ENCODE measurements at places on chromosomes 7 and 10.

DNA sequence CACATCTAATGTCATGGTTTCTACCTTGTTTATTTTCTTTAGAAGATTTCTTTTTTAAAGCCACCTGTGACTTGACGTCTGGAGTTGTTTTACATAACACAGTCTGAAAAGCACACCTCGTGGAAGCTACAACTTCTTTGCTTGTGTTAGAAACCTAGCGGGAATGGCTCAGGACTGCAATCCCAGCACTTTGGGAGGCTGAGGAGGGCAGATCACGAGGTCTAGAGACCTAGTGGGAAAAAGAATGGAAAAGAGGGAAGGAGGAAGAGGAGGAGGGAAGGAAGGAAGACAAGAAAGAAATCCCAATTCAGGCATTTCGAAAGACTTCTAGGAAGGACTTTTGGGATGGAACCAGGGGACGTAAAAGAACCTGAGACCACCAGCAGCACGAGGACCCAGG is 146.3 kb upstream of the CELF2 start:
- DNase-seq: no peak

DNA sequence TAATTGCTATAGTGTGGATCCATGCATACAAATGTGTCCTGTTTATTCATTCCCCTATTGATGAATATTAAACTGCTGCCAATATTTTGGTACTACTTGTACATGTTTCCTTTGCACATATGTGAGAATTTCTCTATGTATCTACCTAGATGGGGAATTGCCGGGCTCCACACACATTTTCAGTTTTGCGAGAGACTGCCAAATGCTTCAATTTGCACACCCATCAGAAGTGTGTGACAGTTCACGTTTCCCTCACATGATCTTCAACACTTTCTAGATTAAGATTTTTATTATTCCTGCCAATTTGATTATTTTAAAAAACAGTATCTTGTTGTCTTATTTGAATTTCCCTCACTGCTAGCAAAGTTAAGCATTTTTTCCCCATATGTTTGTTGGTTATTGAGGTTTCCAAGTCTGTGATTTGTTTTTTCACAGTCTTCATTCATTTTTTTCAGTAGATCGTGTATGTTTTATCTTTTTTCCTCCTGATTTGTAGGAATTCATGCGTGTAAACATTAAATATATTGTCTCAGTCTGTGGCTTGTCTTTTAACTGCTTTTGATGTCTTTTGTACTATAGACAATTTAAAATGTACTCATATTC is 2.4 kb upstream of the KLF14 start:
- no peak for DNase-seq

DNA sequence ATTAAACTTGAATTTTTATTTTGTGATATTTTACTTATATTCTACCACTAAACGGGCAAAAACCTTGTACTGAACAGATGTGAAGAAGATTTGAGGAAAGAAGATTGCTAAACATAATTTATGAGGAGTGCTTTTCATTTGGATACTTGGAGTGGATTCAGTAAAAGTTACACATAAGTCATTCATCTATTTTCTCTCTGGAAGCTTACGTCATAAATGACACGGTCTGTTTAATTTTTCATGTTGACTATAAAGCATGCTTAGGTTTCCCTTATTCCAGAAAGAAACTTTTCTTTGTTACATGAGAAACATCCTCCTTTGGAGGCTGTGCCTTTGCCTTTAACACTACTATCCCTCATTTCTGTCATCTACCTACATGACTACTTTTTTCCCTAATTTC is 53.9 kb downstream of the TFEC start:
- no peak for DNase-seq

DNA sequence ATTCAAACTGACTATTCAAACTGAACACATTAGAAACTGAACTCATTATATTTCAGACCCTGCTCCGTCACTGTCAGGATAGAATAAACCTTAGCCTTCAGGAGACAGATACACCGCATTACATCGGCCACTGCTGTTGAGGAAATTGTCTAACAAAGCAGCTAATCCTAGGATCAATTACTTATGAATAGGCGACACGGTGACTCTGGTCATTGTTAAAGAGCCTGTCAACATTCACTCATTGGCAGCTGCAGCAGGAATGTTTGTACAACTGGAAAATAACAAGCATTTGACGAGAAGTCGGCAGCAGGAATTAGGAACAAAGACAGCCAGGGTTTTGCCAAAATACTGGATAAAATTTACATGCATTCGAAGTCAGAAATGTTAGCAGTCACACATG is 112.0 kb upstream of the MKX start:
- no peak for DNase-seq

GRCh38 chr7:27213433-27214238 is 13.7 kb upstream of the HOXA13 start:
- no peak for DNase-seq

- DNase-seq: no peak
Observed at GRCh38 chr10:122864901-122865300, 14.5 kb downstream of the FAM24B start.

GRCh38 chr10:21687266-21688008 is 153.4 kb downstream of the MLLT10 start:
- peak; percentile 78 for DNase-seq

DNA sequence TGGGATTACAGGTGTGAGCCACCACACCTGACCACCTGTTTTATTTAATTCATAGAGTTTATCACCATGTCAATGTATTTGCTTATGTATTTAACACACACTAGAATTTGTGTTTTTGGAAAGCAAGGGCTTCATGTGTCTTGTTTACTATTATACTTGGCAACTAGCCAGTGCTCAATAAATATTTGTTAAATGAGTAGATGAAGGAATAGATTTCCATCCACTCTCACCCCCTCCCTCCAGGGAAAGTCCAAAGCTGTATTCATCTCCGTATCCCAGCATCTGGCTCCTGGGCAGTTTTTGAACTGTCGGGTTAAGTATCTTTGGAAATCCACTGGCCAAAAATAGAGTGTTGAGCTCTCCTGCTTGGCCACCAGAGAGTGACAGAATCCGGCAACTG is 4.6 kb upstream of the RADIL start:
- DNase-seq: no peak

GRCh38 chr7:76047811-76048667 is at the start of the genes MDH2 and STYXL1:
Gene MDH2, plus strand, starts transcription at chr7:76048106. Its CDS starts 55 bp downstream, at chr7:76048161.
Gene STYXL1, minus strand, starts transcription at chr7:76048000. Its CDS starts 17,477 bp downstream, at chr7:76030523.
- peak; percentile 89 for DNase-seq

DNA sequence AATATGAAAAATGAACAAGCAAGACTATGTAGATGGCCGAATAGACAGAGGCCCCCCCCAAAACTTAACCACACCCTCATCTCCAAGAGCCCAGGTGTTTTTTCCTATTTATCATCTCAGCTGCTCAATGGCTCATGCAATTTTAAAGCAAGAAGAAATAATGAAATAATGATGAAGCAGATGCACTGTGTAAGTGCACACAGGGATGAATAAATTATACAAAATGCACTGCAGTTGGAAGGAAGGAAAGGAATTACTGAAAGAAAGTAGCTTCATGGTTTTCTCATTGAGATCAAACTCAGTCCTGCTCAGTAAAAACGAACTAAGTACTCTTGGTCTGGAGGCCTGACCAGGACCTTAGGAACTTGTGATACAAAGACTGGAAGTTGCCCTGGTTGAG is 810.1 kb downstream of the NRG3 start:
- no peak for DNase-seq

DNA sequence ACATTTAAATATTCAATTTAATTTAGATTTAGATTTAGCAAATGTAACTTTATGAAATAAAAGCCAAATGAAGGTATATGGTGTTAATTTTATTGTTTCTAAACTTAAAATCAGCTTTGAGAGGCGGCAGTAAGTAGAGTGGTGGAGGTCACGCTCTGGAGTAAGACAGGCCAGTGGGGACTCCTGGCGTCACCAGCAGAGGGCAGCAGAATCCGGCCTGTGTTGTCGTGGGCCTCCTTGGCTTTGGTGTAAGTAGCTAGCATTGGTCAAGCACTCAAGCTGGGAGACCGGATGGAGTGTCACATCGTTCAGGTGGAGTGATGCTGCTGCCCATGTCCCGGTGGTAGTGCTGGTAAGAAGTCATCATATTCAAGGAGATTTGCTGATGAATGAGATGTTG is 98.7 kb upstream of the DNAJB6 start:
- no peak for DNase-seq

DNA sequence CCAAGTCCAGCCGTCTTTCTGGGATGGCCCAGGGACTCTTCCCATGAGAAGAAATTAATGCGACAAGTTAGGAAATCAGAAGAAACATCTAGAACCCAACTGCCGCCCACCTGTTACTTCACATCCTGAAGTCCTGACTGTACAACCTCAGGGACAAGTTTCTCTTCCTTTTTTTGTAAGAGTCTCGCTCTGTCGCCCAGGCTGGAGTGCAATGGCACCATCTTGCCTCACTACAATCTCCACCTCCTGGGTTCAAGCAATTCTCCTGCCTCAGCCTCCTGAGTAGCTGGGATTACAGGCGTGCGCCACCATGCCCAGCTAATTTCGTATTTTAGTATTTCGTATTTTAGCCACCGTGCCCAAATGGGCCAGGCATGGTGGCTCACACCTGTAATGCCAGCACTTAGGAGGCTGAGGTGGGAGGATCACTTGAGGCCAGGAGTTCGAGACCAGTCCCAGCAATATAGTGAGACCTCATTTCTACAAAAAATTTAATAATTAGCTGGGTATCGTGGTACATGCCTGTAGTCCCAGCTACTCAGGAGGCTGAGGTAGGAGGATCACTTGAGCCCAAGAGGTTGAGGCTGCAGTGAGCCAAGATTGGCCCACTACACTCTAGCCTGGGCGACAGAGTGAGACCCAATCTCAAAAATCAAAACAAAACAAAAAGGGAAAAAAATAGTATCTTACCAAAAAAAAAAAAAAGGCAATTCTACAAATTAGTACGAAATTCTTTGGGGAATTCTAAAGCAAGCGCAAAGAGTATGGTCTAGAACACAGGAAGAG is 20.8 kb downstream of the LAT2 start:
- DNase-seq: no peak

DNA sequence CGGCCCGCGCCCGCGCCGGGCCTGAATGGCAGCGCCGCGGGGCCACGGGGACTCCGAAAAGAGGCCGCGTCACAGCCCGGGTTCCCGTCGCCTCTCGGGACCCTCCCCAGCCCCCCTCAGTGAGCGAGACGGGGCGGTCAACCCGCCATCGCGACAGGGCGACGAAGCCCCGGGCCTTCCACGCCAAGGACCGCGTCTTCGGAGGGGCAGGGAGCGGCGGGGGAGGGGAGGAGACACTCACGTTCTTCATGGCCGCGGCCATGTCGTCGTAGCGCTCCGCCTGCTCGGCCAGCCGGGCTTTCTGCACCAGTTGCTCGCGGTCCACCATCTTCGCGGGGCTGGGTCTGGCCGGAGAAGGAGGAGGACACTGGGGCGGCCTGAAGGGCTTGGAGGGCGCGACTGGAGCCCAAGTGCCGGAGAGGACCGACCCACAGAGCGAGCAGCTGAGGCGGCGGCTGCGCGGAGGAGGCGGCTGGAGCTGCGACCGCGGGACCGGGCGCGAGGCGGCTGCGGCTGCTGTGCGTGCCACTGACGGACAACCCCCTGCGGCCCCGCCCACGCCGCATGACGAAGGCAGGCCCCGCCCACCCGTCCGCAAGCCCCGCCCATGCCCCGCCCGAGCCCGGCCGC is at the start of gene YWHAG:
Gene YWHAG (minus strand): TSS at position 511 of the 630 bp plus-strand sequence. CDS start 183 bp downstream, at position 328.
- peak; percentile 82 for DNase-seq

DNA sequence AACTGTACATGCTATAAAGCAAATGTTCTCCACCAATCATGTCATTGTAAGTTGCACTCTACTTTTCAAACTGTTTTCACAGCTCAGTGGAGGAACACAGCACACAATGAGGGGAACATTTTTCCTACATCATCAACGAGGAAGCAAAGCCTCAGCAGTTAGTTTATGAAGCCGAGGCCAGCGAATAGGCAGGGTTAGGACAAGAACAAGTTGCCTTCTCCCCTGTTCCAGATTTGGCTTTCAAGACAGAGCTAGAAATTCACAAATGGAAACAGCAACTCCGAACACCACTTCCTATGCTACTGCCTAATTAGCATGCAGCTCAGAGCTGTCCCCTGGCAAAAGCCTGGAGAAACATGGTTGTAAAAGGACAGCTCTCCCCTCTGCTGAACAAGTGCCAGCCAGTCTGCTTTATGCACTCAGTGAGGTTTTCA is 19.8 kb downstream of the ITGB8 start:
- DNase-seq: no peak

GRCh38 chr7:28629216-28629842 is 217.0 kb downstream of the CREB5 start:
- DNase-seq: no peak

DNA sequence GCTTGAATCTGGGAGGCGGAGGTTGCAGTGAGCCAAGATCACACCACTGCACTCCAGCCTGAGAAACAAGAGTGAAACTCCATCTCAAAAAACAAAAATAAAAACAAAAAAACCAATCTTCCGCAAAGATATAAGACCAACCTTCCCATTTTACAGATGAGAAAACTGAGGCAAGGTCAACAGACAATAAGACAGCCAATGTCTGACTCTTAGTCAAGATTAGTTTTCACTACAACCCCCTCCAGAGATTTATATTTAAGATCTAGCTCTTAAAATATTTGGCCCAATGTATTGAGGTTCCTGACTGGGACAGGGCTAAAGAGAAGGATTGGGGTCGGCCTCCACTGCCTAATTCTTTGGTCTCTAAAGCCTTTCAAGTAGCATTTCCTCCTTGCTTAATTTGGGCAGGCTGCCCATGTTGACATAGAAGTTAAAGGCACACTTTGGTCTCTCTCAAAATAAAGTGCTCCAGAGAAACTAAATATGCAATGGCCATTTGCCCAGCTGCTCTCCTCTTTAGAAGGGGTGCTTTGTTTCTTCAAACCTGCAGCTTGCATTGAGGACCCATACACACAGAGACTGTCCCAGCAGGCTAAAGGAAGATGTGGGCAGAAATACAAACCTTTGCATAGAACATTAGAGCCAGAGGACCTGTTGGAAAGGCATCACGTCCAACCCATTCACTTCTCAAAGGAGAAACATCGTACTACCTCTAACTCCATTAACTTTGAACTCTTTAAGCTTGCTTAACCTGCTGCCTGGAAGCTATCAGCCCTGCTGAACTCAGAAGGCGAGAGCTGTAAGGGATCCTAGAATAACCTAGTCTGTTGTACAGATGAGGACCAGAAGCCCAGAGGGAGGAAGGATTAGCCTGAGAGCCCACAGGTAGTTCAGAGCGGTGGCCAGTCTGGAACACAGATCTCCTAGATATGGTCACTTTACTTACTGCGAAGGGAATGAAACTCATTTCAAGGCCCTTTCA is 3.9 kb downstream of the TECTB start:
- DNase-seq: no peak

GRCh38 chr10:91495402-91495801 is 85.3 kb downstream of the HECTD2 start:
- peak; percentile 20 for DNase-seq

- DNase-seq: no peak
Observed at GRCh38 chr7:114008696-114009095, 89.9 kb upstream of the PPP1R3A start.

DNA sequence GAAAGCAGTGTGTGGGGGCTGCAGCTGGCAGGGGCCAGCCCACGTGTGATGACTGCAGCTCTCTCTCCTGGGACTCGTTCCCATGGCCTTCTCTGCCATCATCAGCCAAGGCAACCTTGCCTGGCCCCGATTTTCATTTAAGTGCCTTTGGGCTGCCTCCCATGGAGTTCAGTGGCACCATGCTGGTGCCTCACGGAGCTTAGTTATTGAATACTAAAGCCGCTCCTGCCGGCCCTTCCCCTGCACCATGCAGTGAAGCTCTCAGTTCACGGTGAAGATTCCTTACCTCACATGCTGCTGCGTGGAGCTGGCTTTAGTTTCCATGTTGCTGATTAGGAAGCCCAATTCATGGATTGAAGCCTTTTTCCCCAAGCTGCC is 141.5 kb upstream of the EEPD1 start:
- no peak for DNase-seq

GRCh38 chr10:31937371-31937770 is 8.7 kb upstream of the ARHGAP12 start:
- DNase-seq: no peak
